Stimulated activated CD4-positive, alpha-beta T cell treated with anti-CD3 and anti-CD28 coated beads, Interleukin-1b, Interleukin-23, amount 100 ng/mL, for 4 hours (primary cell): ENCODE measurements at places on chromosomes 5 and 9.

GRCh38 chr5:177362610-177363507 is 5.1 kb downstream of the RGS14 start:
- DNase-seq = peak; percentile 55

- no peak for DNase-seq
Observed at GRCh38 chr5:164053123-164053522, 547.7 kb downstream of the MAT2B start.

GRCh38 chr9:124710766-124711165 is 60.3 kb downstream of the NR6A1 start:
- DNase-seq = no peak

DNA sequence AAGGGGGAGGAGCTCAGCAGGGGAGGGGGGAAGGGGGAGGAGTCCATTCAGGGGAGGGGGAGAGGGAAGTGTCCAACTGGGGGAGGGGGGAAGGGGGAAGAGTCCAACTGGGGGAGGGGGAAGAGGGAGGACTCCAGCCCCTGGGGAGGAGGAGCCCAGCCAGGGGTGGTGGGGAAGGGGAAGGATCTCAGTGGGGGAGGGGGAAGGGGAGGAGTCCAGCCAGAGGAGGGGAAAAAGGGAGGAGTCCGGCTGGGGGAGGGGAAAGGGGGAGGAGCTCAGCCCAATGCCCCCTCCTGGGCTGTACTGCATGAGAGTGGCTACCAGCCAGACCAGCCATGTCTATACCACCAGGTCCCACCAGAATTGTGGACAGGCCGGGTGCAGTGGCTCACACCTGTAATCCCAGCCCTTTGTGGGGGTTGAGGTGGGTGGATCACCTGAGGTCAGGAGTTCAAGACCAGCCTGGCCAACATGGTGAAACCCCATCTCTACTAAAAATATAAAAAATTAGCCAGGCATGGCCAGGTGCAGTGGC is 30.6 kb upstream of the ADAMTS2 start:
- no peak for DNase-seq

DNA sequence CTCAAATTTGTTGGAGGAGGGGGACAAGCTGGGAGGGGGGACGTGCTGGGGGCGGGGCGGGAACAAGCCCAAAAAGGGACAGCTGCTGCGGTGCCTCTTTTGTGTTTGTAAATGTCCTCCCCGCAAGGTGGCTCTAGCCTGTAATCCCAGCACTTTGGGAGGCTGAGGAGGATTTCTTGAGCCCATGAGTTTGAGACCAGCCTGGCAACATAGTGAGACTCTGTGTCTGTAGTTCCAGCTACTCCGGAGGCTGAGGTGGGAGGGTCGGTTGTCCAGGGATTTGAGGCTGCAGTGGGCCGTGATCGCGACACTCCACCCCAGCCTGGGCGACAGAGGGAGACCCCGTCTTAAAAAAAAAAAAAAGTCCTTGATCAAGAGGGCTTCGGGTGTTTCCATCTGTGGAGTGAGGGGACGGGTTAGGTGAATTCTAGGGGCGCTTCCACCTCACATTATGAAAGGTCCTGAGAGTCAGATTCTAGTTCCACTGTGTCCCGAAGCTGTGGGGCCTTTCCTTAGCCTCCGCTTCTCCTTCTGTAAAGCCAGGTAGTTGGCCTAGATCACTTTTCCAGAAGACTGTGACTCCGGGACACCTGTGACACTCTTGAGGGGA is 779 bp upstream of the CTNNA1 start:
- no peak for DNase-seq

GRCh38 chr5:23991406-23991805 is 484.0 kb downstream of the PRDM9 start:
- no peak for DNase-seq

DNA sequence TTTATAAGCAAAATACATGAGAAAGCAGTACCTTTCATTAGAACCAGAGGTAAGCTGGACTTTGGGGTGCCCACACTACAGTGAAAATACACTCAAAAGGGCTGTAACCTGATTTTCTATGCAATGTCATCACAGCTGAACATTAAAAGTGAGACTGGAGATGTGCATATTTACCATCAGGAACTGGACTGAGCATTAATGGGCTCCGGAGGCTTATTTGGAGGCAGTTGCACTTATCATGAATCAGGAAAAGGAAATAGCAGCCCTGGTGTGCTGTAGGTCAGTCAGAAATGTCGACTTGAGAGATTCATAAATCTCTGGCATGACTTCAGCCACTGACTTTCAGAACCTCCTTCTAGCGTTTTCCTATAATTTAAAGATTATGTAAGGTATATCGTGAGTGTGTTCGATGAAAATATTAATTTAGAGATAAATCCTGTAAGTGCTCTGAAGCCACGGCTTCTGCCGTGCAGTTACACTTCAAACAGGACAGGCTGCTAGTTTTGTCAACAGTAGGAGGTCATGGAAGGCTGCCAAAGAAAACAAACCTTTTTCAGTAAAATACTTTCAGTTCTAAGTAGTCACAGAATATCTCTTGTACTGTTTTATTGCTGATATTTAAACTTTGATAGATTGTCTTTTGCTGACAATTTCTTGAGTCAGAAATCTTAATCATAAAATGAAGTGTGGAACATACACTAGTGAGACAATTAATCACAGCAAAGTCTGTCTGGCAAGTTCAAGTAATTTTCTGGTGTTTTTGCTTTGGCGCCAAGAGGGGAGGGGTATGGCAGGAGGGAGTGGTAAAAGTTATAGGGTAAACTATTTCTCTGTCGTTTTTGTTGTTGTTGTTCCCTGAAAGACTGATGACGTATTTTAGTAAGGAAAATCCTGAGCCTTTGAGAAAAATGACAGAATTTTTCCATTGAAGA is 939.7 kb downstream of the NR2F1-AS1 start:
- DNase-seq = no peak

- no peak for DNase-seq
Observed at GRCh38 chr9:77731008-77731698, 83.0 kb upstream of the GNA14 start.

GRCh38 chr5:133387091-133387490 is 225.2 kb downstream of the FSTL4 start:
- no peak for DNase-seq

DNA sequence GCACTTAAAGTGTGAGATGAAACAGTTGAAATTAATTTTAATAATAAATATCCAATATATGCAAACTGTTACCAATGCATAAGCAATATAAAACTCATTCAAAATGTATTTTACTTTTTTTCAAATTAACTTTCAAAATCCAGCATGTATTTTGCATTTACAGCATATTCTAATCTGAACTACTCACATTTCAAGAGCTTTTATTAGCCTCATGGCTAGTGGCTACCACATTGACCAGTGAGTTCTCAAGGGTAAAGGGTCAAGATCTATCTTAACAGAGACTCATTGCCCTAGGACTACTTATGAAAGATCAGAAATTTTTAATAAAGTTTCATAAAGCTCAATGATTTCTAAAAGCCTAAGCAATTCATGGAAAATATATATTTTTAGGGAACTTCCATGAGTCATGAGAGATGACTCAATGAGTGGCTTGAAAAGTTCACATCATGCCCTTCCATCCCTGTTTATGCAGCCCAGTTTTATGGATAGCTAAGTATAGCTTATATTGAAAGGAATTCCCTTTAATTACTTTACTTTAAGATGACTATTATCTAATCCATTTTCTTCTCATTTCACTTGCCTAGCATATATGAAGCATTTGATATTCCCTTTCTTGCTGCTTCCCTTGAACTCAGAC is 608.6 kb downstream of the SLCO4C1 start:
- no peak for DNase-seq

DNA sequence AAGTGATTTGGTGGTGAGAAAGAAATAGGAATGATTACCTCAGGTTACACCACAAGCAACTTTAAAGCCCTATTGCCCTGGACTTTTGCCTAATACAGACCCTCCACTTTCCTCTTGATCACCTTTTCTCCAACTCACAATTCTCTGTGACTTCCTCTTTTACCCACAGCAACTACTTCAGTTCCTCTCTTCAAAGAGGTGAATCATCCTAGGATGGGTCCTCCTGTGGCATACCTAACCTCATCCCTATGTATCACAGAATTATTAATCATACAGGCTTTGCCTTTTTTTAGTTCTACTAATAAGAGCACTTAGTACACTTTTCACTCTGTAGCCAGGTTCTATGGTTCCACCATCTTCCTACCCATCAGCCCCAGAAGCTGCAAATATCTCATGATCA is 19.6 kb upstream of the INSL6 start:
- no peak for DNase-seq

GRCh38 chr9:87844506-87844905 is 38.2 kb upstream of the SPATA31E1 start:
- DNase-seq = no peak

DNA sequence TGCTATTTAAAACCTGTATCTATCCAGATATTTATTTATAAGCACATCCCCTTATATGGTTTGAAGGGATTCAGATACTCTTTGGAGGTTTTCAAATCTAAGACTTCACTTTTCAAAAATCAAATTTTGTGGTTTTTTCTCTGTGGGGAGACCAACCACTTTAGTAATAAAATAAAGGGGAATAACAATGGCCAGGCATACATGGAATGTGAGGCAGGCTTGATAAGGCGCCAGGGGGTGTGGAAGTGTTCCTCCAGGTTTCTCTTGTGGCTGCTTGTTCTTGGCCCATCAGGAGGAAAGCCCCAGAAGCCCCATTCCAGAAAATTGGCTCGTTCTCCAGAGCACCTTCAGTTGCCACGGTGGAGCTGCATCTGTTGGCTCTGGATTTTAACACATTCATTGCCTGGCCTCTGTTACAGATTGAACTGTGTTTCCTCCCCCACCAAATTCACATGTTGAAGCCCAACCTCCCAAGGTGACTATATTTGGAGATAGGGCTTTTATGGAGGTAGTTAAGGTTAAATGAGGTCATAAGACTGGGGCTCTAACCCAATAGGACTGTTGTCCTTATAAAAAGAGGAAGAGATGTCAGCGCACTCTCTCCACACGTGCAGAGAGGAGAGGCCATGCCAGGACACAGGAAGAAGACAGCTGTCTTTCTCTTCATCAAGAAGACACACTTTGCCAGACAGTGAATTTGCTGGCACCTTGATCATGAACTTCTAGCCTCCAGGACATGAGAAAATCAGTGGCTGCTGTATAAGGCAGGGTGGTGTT is 195.9 kb downstream of the TMEM38B start:
- DNase-seq = no peak

- DNase-seq = no peak
Observed at GRCh38 chr9:21744841-21745240, 57.6 kb upstream of the MTAP start.
